ENCODE measurements at places on chromosomes 11 and 22.

DNA sequence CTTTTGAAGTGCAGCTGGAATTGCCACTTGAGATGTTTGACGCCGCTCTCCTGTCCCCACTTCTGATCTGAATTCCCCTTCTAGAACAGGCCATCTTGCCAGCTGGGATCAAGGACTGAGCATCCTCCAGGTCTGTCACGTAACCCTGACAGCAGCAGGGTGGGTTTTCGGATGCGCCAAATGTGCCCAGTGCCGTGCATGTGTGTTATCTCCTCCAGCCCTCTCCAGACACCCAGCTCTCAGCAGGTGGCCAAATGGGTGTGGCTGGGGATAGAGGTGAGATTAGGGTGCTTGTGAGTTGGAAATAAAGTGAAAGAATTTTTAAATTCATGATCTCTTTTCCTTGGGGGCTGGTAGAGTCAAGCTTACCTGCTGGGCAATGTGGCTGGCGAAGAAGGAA is 3.3 kb downstream of the OSBP2 start:
- no peak for DNase-seq

DNA sequence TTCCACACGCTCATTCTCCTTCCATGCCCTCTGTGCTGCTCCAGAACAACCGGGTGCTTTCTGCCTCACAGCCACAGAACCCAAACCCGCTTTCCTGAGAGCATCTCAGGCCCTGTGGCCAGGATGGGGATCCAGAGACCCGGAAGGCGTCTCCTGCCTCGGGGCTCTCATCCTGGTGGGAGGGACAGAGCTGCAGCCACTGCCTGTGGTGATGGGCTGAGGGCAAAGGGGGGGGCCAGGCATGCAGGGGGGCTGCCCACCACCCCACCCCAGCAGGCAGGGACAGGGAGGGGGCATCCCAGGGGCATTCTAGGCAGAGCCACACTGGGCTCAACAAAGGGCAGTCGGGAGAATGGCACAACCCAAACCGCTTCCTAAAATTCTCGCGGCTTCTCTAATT is 41.4 kb downstream of the CERK start:
- no peak for DNase-seq

DNA sequence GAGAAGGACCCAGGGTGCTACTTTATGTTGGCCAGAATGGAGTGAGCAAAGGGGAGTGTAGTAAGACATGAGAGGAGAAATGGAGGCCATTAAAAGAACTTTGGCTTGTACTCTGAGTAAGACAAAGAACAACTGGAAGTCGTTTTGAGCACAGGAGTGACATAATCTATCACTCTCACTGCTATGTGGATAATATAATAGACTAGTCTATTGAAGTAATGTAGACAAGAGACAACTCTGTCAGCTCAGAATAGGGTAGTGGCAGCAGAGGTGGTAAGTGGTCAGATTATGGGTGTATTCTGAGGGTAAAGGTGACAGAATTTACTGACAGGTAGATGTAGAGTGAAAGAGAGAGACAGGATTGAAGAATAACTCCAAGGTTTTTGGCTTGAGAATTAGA is 8.2 kb downstream of the KIF18A start:
- no peak for DNase-seq

- peak; percentile 67 for DNase-seq
Measured at GRCh38 chr22:28882545-28882877, 861 bp upstream of the ZNRF3 start.

DNA sequence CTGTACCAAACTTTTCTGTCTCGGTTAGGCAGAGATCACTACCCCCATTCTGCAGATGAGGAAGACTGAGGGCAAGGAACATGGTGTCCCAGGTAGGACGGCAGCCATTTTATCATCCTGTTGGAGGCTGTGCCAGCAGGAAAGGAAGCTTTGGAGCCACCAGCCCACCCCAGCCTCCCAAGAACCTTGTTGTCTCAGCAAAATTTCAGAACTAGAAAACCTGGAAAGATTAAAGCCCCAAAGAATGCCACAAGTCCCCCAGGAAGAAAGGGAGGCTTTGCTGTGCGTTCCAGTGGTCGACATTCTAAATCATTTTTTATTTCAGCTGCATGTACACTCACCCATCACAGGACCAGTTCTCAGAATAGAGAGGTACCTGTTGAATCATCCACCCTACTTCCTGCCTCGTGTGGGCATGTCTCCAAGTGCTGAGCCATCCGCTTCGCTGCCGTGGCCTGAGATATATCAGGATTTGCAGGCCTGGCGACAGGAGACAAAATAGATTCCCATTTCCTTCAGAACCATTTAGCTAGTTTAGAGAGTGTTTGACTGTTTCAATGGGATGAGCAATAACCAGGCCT is 13.0 kb upstream of the EIF3D start:
- DNase-seq = peak; percentile 98

DNA sequence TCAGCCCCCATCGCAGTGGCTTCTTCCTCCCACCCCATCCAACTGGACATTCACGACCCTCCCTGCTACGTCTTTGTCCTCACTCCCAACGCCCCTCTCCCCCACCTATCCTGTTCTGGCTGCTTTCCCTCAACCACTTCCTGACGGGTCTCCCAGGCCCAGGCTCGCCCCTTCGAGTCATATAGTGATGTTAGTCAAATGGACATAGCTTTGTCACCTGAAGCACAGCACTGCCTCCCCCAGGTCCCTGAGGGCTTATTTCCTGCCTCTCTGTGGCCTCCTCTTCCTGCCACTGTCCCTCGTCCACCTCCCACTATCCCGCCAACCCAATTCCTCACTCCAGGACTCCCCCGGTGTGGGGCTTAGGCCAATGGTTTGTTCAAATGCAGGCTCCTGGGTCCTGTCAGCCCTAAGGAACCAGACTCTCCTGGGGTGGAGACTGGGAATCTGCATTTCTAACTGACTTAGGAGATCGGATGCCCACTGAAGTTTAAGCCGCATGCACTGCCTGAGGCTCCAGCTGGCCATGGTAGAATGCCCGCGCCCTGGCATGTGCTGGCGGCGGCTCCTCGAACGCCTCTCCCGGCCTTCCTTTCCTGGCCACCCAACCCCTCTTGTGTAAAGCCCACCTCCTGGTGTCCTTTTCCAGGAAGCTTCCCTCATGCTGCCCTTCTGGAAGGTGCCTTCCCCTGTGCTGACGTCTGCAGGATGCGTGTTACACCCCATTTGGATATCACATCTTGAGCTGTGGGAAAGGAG is 18.3 kb downstream of the SUN2 start:
- peak; percentile 55 for DNase-seq

GRCh38 chr22:44520465-44521094 is 22.5 kb upstream of the RTL6 start:
- DNase-seq = no peak

- DNase-seq = no peak
Measured at GRCh38 chr11:78789375-78789774, 214.7 kb upstream of the NARS2 start.

DNA sequence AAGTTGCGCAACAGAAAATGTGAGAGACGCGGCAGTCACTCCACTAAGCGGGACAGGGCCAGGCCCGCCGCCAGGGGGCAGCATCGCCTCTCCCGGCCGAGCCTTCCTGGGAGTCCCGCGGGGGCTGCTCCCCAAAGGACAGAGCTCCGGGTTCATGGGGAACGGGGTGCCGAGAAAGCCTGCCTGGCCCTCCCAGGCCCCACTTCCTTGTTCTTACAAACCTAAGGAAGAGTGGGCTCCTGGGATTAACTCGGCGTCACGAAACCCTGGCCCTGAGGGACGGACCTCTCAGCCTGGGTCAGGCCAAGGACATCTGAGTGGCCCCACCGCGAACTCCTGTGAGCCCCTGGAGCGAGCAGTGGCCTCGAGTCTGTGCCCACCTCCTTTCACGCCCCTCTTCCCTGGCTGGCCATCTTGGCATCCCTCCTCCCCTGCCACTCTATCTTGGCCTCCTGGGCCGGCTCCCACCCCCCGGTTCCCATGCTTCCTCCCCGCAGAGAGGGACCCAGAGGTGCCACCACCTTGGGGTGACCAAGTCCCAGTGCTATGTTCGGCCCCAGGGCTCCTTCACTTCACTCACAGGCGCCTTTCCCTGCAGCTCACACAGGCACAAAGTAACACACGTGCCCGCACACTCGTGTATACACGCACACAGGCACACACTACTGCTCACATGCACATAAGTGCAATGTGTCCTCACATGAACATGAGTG is 99.9 kb upstream of the FGF3 start:
- peak; percentile 52 for DNase-seq

DNA sequence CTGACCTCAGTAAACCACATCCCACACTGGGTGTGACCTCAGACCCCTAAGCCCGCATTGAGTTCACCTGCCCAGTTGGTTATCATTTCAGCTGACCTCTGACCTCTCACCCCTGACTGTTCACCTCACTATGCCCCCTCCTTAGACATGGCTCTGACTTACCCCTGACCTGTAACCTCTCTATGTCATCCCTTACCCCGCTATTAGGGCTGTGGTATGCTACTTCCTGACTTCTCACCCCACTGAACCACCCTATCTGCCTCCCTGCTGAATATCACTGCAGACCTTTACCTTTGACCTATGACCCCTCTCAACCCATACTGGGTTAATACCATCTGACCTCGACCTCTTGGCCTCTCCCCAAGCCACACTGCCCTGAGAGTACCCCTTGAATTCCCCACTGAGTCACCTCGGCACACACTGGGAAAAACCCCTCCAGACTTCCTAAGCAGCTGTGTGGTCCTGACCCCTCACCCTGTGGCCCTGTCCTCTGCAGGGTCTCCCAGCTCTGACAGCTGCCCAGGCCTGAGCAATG is 8.3 kb downstream of the PLCB3 start:
- no peak for DNase-seq

DNA sequence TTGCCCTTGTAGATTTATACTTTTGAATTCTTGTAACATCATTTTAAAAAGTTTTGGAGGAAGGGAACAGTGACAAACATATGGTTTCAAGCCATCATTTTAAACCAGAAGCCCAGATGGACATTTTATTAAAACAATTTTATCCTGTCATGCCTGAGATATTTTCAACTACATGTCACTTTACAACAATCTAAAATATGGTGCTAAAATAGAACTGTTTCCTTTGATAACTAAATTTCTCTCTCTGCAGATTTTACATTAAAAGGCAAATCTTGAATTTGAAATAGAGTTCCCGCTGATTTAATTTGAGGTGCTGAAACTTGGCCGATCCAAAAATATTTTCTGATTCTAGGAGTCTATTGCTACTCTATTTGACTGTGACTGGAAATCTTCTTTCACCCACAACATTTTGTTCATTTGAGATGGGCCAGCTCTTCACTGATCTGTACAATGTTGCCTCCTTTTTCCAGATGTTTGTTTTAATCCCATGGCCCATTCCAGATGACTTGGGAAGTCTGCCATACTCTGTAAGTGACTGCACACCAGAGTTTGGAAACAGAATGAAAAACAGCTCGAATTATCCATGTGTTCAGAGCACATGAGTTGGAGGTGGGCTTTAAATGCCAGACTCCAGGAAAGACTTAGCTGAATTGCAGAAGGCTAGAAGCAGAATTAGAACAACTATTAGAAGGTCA is 402.5 kb downstream of the TMEM135 start:
- DNase-seq = no peak

DNA sequence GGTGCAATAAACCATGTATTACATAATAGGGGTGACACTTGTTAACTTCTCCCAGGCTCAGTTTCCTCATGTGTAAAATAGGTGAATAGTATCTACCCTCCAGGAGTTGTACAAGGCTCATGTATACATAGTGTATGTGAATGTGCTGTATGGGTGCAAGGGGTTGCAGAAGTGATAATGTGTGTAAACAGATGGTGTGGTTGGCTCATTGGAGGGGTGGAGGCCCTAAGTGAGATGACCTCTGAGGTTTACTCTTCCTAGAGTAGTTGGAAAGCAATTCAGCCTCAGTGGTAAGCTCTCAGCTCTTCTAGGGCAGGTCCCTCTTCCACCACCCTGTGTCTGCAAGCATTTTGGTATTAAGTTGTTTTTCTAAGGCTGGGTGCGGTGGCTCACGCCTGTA is 102.4 kb downstream of the PTPRJ start:
- DNase-seq = no peak

DNA sequence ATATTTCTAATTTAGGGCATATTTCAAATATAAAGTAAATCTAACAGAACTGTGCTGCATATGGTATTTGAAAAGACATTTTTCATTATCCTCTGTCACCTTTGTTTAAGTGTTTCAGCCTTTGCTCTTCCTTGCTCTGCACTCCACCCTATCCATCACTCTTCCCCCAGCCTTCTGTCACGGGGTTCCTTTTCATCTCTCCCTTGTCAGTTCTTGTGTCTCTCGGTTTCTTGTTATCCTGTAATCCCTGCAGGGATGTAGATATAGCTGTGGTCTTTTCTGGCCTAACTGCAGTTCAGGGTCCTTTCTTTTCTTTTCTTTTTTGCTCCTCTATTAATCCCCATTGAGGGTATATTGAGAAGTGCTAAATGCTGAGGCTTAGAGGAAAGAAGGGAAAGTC is 261.9 kb downstream of the DCDC1 start:
- DNase-seq = no peak

DNA sequence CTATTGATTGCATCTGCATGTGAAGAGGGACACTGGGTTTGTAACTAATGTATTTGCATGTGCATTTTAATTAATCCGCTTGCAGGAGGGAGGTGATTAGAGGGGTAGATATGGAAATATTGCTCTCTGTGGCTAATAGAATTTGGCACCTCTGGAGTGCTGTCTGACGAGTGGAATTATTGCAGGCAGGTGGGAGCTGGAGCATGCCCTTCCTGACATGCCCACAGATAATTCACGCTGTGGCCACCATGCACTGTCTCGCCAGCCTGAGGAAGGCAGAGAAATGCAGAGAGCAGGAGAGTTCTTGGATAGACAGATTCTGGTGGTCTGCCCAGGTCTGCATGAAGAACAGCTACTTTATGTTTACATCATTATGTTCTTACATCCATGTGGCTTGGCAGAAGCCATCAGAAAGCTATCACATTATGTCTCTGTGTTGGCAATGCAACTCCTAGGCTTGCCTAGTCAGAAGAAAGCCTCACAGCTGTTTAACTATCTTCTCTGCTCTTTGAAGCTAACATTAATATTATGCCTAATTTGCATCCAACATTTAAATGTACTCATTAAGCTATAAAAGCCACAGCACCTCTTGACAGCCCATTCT is 89.4 kb upstream of the DRD2 start:
- DNase-seq = no peak

DNA sequence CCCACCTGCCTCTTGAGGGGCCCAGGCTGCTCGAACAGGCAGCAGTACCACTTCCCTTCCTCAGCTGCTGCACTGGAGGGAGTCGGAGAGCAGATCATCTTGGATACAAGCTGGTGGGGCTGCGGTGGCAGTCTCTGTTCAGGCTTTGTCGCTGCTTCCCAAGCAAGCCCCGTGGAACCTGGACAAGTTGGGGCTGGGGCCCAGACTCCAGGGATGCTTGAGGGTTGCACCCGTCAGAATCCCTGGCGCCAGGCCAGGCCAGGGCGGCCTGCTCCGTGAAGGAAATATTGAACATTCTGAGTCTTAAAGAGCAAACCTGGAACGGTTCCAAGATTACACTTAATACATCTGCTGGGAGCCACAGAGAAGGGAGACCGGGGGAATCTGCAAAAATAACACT is 310.1 kb upstream of the SORL1-AS1 start:
- DNase-seq = no peak

- DNase-seq = no peak
Measured at GRCh38 chr11:93537767-93538261, 5.4 kb downstream of the SMCO4 start.

DNA sequence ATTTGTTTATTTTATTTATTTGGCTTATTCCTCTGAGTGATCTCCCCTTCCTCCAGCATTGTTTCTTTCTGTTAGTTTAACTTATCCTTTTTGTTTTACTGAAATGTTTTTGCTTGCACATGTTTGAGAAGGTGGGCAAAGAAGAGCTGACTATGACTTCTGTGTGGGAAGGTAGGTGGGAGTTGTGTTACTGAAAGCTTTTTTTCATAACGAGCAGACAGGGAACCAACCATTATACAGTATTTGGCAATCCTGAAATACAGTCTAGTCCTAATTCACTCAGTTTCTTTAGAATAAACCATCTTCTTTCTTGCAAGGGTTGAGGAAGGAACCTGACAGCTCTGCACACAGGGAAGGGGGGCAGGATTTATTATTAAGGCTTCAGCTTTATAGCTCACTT is 37.0 kb upstream of the PAK1 start:
- no peak for DNase-seq
